ENCODE measurements at places on chromosomes 7 and 10. TPM values are rescaled to one million over a fixed set of nuclear protein-coding genes. Genes with fewer than 3 reads are reported as not detected.

DNA sequence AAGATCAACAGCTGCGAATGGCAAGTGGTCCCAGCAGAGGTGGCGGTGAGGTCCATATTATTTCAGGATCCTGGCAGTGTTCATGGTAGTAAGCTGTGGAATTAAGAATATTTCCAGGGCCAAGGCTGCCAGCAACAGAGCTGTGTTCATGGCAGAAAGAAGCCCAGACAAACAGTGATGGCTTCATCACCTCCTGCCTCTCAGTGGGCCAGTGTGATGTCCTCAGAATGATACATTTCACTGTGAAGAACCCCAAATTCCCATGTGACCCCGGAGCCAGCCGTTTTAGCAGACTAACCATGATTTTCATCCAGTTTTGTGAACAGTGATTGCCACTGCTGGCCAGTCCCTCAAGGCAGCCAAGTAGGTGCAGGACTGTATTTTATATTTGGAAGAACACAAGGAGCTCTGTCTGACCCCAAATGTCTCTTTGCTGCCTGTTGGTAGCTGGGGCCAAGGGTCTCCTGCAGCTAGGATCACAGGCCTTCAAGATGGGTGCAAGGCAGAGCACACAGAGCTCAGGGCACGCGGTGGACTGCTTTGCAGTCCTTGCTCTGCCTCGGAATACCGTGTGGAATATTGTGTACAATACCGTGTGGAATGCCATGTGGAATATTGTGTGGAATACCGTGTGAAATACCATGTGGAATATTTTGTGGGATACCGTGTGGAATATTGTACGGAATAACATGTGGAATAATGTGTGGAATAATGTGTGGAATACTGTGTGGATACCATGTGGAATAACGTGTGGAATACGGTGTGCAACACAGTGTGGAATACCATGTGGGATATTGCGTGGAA lies 132.3 kb upstream of the CHST15 start:
- H3K4me1 ChIP-seq = peaks cover 3% of the 10 kb centered on the region
- peaks cover under 1% of the 10 kb centered on the region for H3K27me3 ChIP-seq

DNA sequence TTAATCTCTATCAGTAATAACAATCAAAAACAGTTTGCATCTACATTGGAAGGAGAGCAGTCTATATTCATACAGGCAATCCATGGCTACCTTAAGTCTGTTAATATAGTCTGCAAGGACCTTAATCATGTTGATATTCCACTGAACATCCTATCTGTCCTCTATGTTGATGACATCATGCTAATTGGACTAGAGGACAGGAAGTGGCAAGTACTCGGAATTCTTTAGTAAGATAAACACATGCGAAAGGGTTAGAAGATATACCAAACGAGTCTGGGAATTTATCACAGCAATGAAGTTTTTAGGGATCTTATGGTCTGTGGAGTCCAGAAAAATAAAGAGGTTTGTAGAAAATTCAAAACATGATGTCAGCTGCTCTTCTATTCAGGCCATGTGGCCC lies 11.3 kb upstream of the SAMD9L start:
- no peak overlapping the region for H3K27ac ChIP-seq
- H3K4me3 ChIP-seq = no peak overlapping the region
- H3K27me3 ChIP-seq = no peaks in the 10 kb centered on the region
- H3K4me1 ChIP-seq = no peaks in the 10 kb centered on the region
- H3K36me3 ChIP-seq = peaks cover 5% of the 10 kb centered on the region
- DNase-seq = no peak

The PLXNA4 gene
- total RNA-seq = 0.30 TPM

The NEUROD6 gene
- total RNA-seq = not detected

DNA sequence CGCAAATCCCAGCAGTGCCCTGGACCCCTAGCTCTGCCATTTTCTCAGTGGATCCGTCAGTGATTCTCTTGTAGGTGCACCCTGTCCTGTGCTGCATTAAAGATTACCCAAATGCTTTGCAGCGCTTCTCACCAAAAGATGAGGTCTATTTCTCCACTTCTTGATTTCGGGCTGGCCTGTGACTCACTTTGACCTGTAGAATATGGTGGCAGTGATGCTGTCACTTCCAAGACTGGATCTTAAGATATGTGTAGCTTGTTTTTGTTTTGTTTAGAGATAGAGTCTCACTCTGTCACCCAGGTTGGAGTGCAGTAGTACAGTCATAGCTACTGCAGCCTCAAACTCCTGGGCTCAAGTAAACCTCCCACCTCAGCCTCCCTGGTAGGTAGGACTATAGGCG lies 37.0 kb upstream of the ZMIZ1 start:
- no peak overlapping the region for H3K4me3 ChIP-seq
- H3K27me3 ChIP-seq = peaks cover 9% of the 10 kb centered on the region
- DNase-seq = no peak
- no peaks in the 10 kb centered on the region for H3K36me3 ChIP-seq

Measured in naive thymus-derived CD8-positive, alpha-beta T cell (primary cell).